Fibroblast of pulmonary artery (primary cell): ENCODE measurements at places on chromosomes 12 and 14.
A peak's percentile ranks its signal among the peaks of the same experiment; 100 is the strongest.

DNA sequence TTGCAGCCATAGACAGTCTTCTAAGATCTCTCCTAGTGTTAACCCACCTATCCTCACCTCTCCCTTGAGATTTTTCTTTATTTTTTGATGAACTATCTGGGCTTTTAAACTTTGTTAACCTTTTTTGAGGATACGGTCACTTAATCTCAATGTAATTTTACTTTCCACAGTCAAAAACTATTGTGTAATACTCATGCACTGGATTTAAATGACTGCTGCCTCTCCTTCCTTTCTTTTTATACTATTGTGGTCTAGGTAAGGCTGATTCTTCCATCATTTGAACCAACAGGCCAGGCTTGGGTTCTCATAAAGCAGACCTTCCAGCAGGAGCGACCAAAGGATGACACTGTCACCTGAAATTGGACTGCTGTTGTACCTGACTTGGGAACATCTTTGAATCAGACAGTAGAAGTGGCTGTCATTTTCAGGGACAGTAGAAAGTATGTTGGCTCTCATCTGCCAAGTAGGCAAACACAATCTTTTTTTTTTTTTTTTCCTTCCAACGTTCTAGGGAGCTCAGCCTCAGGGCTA, 689 bp upstream of the PDE3A start:
- DNase-seq: no peak

DNA sequence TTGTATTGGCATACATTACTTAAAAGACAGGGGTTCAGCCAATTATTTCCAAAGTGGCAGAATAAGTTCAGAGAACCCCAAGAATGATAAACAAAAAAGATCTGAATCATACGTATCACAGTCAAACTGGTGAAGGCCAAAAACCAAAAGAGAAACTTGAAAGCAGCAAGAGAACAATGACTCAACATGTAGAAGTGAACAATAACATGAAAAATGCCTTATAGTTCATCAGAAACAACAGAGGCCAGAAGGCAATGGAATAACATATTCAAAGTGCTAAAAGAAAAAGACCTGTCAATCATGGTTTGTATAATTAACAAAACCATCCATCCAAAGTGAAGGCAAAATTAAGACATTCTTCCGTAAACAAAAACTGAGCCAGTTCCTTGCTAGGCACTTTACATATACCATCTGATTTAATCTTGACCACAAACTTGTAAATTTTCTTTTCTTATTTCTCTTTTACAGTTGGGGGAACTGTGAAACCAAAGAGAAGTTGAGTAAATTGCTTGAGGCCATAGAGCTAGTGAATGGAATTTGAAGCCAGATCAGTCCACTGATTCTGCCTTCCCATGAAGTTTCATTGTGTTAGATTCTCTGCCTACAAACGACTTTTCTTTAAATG, 232.1 kb upstream of the SEL1L start:
- DNase-seq: no peak

DNA sequence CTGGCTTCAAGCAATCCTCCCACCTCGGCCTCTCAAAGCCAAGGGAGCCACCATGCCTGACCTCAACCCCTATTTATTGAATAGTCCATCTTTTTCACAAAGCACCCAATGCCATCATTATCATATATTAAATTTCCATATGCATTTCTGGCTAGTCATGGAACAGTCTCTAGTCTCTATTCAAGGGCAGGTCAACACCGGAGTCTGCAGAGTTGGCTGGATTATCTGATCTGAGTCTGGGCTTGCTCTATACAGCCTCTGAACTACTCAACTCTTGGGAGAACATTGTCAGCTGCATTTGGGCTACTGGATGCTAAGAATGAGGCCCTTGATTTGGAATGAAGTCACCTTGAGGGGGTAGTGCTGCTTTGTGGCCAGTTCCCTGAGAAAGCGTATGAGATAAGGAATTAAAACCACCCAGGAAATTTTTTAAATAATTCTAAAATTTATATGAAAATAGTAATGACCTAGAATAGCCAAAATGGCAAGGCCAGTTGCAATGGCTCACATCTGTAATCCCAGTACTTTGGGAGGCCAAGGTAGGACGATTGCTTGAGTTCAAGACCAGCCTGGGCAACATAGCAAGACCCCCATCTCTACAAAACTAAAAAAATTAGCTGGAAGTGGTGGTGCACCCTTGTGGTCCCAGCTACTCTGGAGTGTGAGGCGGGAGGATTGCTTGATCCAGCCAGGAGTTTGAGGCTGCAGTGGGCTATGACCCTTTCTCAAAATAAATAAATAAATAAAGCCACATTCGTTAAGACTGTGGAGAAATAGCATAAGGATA, 6.9 kb upstream of the NAA25 start:
- DNase-seq: no peak

GRCh38 chr12:25689996-25690501, 137.0 kb upstream of the LMNTD1 start:
- DNase-seq: peak; percentile 39

GRCh38 chr12:28558250-28558649, 368.0 kb downstream of the CCDC91 start:
- no peak for DNase-seq

DNA sequence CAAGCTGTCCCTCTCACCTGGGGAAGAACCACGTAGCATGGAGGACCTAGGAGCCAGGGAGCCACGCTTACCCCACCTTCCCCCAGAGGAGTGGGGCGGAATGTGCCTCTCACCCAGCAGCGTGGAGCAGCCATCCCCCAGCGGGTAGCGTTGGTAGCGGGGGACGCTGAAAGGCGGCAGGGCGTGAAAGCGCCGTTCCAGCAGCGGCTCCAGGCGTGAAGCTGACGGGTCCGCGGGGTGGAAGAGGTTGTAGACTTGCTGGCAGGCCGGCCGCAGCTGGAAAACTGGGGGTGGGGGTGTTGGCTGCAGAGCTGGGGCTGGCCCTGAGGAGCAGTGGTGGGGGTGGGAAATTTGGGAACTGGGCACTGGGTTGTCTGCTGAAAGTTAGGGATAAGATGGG, 11.9 kb downstream of the ARL6IP4 start:
- no peak for DNase-seq

GRCh38 chr12:1629338-1630132, 504 bp downstream of the WNT5B start:
- no peak for DNase-seq

DNA sequence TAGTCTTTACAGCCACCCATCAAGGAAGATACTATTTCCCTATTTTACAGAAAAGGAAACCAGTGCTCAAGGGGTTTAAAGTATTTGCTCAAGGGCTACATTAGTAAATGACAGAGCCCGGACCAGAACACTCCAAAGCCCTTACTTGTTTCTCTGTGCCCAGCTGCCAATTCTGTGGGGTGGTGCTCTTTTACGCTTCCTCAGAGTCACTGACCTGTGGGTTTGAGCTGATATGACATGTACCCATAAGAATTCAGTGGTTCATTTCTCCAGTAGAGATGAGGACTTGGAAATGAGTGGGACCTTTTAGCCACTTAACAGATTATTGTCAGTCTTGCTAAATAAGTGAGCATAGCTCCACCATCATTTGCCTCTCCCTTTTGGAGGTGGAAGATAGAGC, 37.4 kb upstream of the NKX2-8 start:
- no peak for DNase-seq

DNA sequence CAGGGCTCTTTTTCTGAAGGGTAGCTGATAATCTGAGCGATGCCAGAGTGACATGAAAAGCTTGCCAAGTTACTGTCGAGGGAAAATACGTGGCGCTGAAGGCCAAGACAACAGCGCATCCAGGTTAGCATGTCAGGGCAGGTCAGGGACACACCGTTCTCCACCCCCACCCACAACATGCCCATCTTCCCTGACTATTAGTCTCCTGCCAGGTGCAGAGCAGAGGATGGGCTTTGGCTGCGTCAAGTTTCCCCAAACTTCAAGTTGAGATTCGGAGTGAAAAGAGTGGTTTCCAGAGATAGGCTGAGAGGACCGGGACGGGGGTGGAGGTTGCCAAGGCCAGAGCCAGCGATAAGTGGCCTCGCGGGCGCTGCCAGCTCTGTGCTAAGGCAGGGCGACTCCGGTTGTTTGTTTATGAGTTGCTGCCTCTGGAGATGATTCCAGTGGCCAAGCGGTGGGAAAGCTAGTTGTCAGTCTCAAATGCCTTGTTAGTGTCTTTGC, 1.7 kb downstream of the TRHDE start:
- DNase-seq: no peak

- DNase-seq: no peak
These were observed 10.0 kb upstream of the NRDE2 start for GRCh38 chr14:90341784-90342183.

- peak; percentile 23 for DNase-seq
These were observed 65.1 kb downstream of the DIP2B start for GRCh38 chr12:50569876-50570275.

- DNase-seq: no peak
These were observed 90.3 kb downstream of the STAB2 start for GRCh38 chr12:103677341-103677740.

DNA sequence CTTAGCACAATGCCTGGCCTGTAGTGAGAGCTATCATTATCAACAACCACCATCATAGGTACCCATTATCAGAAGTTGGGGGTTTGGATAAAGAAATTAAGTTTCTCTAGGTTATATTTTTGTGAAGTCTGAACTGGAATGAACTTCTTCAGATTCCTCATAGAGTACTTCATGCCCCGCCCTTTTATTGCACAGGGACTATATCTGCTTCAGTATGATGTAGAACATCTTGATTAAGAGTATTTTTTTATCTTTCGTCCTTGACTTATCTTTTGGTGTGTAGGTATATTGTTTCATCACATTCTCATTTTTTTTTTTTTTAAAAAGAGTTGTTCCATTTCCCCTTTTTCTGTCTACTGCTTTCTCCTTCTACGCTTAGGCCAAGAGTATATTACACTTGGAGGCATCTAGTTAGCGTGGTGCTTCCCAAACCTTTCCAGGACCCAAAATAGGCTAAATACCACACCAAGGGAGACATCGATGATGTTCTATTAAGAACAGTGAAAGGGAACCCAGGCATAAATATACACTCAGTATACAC, 467.5 kb downstream of the ZFP36L1 start:
- DNase-seq: no peak

GRCh38 chr12:28780096-28780495, 369.0 kb upstream of the FAR2 start:
- peak; percentile 65 for DNase-seq

DNA sequence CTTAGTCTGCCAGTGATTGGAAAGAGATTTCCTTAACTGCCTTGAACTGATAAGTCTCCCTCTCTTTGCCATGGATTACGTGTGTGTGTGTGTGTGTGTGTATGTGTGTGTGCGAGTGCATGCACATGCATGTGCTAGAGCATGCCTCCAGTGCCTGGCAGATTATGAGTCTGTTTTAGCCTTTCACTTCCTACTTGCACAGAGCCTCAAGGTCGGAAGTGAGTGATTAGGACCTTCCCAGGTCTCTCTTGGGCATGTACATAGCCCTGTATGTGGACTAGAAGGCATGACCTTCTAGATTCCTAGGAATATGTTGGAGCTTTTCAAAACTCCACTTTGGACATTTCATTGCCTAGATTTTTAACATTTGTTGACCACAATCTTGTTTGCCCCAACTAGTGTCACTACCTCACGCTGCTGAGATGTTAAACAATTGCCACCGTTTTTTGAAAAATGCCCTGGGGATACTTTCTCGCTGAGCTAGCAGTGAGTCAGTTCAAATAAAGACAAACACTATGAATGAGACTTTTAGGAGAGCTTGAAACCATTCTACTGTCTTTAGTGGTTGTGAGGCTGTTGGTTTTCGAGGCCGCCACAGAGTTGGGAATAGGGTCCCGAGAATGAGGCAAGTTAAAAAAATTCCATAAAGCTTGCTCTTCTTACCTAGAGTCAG, 28.2 kb downstream of the KIAA0586 start:
- no peak for DNase-seq

- DNase-seq: no peak
These were observed 135.2 kb upstream of the C14orf180 start for GRCh38 chr14:104444159-104445030.

GRCh38 chr12:114302606-114303315, 103.2 kb downstream of the TBX5 start:
- no peak for DNase-seq

GRCh38 chr14:21385188-21385904, 1.5 kb upstream of the SUPT16H start:
- no peak for DNase-seq

GRCh38 chr12:43776498-43776897, 17.7 kb downstream of the IRAK4 start:
- peak; percentile 36 for DNase-seq

- DNase-seq: no peak
These were observed 75.9 kb downstream of the AKAP6 start for GRCh38 chr14:32404784-32405573.

DNA sequence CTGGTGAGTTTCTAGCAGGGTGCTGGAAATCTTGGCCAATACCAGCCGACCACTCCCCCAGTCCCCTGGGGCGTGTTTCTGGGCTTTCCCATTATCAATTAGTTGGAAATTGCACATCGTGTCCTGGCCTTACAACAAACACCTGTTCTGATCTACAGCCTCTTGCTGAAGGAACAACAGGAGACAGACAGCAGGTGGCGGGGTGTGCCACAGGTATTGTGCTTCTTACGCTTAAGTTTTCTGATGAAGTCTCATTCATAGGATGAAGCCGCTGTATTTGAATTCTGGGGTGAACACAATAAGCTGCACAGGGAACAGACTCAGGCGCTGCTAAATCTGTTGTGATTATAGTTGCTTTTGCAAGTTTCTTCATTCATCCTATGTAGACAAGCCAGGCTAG, 703 bp downstream of the HIGD1C start:
- no peak for DNase-seq

- DNase-seq: no peak
These were observed 17.9 kb downstream of the HRK start for GRCh38 chr12:116863275-116863767.

GRCh38 chr14:90606434-90606833, 209.6 kb downstream of the CALM1 start:
- DNase-seq: no peak

- no peak for DNase-seq
These were observed 6.6 kb downstream of the CHST11 start for GRCh38 chr12:104463368-104463767.

GRCh38 chr14:86766469-86766868, 1226.5 kb downstream of the GALC start:
- DNase-seq: no peak

DNA sequence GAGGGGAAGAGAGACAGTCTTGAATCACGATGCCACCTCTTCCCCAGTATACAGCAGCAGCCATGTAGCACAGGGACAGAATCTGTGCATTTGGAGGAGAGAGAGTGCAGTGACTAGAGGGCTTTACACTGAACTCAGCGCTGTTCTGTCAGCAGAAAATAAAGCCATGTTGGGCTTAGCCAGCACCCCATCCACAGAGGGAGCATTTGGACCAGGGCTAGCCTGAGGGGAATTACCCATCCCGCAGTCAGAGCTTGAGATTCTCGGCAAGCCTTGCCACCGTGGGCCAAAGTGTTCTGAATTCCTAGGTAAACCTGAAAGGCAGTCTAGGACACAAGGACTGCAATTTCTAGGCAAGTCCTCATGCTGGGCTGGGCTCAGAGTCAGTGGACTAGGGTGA, 120.4 kb upstream of the CNOT2 start:
- no peak for DNase-seq

- DNase-seq: no peak
These were observed 170.0 kb upstream of the RMST start for GRCh38 chr12:97292588-97292987.

- peak; percentile 3 for DNase-seq
These were observed 29.7 kb downstream of the CLEC1A start for GRCh38 chr12:10069099-10069498.
